Stimulated activated CD8-positive, alpha-beta memory T cell treated with anti-CD3 and anti-CD28 coated beads, Interleukin-15, amount 100 ng/mL, for 24 hours (primary cell): ENCODE measurements at places on chromosomes 1 and 21.

DNA sequence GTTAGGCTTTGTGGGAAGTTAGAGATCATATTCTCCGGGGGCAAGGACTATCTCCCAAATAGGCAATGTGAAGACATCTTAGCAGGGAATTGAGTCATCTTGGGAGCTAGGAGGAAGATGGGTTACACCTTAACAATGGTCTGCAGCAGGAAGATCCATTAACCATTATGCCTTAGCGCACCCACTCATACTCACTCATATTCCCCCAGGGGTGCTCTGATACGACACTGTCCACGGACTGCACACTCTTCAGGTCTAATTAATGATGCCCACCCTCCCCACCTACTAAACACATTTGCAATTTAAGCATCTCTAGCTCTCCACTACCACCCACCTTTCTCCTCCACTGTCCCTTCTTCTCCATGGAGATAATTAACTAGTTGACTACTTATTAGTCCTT is 857 bp upstream of the AK5 start:
- DNase-seq: no peak

GRCh38 chr1:211370669-211371068 is 44.0 kb downstream of the TRAF5 start:
- DNase-seq: no peak

GRCh38 chr1:34013958-34014737 is 150.3 kb downstream of the HMGB4 start:
- DNase-seq: no peak

- DNase-seq: no peak
Measured at GRCh38 chr1:156676820-156677615, at the start of gene NES. Gene NES (minus strand): TSS chr1:156677407. CDS start chr1:156677264, 143 bp downstream.

- no peak for DNase-seq
Measured at GRCh38 chr21:45157932-45158331, 83.6 kb downstream of the ADARB1 start.

DNA sequence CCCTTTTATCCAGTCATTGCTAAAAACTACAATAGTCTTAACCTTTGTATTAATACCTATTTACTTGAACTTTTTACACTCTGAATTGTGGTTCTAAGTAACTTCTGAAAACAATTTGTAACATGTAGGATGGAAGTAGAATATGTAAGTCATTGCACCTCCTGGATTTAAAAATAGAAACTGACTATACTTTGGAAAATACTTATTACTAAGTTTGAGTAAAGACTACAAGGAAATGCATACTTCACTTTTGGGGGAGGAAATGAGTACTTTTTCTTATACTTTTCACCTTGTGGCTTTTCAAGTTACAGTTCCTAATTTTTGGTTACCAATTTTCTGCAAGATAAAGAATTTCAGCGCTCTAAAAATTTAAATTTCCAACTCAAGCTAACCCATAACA is 8.7 kb downstream of the RGS18 start:
- no peak for DNase-seq

DNA sequence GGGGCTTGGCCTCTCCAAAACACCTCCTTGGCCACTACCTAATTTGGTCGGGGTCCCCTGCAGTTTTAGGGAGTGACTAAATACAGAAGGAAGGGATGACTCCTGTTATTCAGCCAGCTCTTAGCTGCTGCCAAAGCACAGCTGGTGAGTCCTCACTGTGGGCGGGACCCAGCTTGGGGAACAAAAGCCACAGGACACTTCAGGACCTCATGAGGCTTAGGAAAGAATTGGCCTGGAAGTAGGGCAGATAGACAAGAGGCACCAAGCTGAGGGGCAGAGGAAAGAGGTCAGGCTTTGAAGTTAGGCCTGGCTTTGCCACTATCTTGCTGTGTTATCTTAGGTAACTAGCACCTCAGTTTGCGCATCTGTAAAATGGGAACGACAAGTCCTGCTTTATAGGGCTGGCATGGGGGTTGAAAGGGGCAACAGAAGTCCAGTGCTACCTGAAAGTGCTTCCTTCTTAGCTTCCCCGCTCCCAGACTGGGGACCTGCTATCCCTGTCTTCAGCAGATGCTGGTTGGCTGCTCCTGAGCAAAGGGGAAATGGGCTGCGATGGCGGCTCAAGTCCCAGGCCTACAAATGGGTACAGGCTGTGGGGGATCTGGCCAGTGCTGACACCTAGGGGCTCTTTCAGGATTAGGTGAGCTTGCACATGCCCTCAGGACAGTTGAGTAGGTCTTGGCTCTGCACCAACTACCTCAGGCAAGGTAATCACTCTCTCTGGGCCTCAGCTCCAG is 15.7 kb downstream of the IFI6 start:
- DNase-seq: no peak

DNA sequence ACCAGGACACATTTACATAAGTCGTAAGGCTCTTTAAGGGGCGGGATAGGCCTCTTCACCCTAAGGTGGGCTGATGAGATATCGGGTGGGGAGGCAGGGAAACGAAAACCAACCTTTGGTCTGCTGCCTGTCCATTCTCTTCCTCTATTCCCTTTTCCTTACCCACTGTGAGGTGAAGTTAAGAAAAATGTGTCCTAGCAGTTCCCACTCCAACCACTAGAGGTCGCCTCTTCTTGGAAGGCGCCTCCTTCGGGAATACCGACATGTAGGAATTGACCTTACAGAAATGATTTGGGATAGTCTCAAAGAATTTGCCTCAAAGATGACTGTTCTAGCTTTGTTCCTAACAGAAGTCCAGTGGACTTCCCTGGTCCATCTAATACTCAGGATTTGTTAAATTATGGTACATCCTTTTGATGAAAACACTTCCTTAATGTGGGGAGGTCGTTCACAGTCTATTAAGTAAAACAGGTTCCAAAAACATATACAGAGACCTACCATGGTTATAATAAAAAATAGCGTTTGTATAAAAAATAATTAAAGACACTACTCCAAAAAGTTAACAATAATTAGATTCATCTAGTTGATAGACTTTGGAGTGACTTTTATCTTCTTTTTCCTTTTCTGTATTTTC is 14.1 kb downstream of the AZIN2 start:
- DNase-seq: no peak

GRCh38 chr1:37012226-37012625 is 22.1 kb downstream of the GRIK3 start:
- no peak for DNase-seq

DNA sequence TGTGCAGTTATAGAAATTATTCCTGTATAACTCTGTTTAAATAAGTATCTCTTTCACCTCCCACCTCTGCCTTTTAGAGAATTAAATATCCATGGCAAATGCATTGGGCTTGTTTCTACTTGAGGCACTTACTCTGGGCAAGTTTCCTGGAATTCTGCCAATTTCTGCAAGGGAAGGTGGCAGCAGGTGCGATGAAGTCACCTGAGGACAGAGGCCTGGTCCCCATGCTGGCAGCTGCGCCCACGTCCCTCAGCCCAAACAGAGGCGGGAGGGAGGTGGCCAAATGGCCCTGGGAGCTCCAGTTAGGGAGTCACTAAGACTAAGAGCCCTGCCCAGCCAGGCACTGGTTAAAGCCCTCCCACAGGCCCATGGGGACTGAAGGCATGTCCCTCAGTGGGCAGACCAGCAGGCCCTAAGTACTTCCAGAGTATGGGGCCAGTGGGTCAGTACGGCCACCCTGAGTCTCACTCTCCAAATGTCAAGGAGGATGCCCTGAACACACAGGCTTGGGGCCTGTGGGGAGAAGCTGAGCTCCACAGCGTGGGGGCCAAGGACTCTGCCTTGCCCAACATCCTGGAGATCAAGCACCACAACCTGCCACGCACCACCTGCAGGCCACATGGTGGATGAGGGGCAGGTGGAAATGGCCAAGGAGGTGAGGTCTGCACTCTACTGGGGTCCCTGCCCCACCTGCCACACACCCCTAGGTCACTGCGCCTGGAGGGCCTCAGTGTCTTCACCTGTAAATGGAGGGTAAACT is 19.4 kb downstream of the ACOT7 start:
- DNase-seq: no peak

DNA sequence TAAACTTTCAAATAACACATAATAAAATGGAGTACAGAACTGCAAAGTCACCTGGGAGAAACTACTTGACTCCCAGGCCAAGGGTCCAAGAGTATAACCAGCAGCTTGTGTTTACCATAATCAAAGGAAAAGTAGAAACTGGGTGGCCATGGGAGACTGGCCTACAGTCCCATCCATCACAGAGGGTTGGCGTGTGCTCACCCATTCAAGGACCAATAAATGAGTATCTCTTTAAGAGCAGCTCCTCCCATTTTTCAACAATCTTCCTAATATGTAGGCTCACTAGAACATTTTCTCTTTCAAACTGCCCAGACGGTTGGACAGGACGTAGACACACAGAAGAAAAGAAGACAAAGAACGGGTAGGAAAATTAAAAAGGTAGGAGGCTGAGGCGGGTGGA is at the start of gene FMO3:
TSS of gene FMO3 (plus strand) at position 302 of the 400 bp plus-strand sequence. CDS start 1,754 bp downstream, outside the sequence.
- DNase-seq: no peak

GRCh38 chr1:40362199-40362598 is 11.3 kb upstream of the SMAP2 start:
- DNase-seq: no peak

DNA sequence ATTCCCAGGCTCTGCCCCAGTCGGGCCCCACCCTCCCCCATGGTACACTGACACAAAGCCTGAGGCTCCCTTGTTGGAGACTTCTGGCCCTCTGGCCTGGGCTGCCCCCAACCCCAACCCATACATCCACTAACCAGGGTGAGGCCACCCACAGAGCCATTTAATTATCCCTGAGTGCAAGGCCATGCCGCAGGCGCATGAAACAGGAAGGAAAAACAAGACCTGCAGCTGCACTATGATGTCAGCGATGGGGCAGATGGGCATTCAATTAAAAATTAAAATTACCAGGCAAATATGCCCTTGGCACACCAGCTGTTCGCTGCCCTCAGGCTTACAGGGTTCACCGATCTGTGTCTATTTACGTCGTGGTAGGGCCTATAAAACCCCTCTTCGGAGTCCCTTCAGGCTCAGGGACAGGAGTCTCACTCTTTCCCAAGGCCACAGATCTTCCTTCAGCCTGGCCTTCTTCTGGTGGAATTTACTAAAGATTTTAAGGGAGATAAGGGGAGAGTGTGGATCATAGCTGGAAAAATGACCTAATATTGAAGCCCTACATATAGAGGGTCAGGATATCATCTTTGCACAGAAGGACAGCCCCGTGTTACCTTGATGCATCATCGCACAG is 29.6 kb upstream of the RGS16 start:
- DNase-seq: no peak

GRCh38 chr1:211750599-211750998 is 75.2 kb upstream of the NEK2 start:
- DNase-seq: no peak

- no peak for DNase-seq
Measured at GRCh38 chr1:209433649-209434031, 149.9 kb upstream of the CAMK1G start.

DNA sequence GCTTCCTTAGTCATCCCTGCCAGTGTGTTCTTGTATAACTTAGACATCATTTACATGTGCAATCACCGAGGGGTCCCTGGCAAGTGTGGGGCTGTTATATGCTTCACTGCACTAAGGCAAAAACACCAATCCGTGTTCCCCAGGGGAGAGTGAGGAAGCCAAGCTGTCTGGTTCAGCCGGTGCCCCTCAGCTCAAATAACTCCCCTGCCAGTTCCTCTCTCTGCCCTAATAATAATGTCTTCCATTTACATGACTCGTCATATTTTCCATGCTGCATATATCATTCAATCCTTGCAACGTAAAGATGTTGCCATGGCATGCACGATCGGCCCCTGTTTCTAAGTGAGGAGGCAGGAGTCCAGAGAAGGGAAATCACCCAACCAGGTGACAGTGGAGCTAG is 24.4 kb upstream of the NDC1 start:
- no peak for DNase-seq

- no peak for DNase-seq
Measured at GRCh38 chr1:43978551-43979260, at the start of gene B4GALT2. Gene B4GALT2 (plus strand): TSS chr1:43979210. CDS start chr1:43981161, 1,951 bp downstream.

DNA sequence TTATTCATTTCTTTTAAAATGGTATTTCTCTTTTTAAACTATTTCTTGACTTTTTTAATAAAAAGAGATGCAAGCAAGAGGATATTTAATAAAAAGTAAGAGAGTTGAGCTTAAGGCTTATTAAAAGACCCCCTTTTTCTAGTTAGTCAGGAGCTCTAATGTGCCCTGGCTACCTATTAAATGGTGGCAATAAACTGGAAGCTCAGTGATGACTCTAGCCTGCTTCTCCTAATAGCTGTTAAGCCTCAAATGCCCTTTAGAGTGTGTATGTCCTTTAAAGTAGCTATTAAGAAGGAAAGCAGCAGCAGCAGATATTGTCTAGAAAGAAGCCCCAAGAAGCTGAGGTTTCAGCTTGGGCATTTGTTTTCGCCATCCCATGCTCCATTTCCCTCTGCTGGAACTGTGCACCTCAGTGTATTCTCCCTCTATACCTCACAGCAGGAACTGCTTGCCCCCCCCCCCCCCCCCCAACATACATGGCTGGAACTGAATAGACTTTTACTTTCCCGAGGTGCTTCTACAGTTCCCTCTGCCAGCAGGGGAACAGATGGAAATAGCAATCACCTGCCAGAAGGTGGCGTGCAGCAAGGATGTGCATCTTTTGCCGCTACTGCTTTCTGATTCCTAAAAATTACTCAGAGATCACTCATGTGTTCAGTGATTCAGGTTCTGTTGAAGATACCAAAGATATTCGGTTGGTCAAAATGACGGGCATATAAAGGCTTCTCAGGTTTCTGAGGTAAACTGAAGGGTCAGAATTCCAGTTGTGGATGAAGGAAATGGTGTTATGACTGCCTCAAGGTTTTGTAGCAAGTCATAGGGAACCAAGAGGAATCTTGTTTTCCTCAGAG is 2.5 kb downstream of the RGS4 start:
- DNase-seq: no peak

GRCh38 chr21:34802180-34802899 is 133.5 kb downstream of the CLIC6 start:
- DNase-seq: no peak

DNA sequence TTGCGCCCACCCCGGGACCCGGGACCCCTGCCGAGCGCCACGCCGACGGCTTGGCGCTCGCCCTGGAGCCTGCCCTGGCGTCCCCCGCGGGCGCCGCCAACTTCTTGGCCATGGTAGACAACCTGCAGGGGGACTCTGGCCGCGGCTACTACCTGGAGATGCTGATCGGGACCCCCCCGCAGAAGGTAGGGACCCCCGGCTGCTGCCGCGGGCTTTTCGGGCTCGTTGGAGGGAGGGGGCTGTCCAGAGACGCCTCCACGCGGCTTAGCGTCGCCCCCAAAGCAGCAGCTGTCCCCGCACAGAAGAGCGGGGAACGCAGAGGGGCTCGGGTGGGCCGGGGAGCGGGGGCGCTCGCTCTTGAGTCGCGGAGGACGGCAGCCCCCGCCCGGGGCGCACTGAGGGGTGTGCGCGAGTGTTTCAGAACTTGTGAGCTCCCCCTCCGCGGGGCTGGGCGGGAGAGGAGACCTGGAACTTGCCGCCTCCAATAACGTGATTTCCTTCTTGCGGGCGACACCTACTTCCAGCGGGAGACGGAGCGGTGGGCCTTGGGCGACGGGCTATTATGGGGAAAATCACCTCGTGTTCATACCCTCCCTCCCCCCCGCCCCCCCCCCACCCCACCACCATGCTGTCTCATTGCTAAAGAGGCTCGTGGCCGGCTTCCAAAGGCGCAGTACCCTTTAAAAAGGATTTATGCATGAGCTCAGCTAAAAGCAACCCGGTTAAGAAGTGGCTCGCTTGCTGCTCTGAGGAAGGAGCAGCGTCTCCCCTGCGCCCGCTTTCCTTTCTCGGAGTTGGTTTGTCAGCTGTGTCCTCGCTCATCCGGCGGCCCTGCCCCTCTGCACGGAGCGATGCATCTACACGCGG is 664 bp downstream of the BACE2 start:
- no peak for DNase-seq
